Esophagus mucosa (tissue), 1 donor: ENCODE measurements at places on chromosomes 1 and 21. TPM values are rescaled to one million over a fixed set of nuclear protein-coding genes. Genes with fewer than 3 reads are reported as not detected.

The ODF2L gene
- total RNA-seq = 23.0 TPM

GRCh38 chr1:1054971-1055370 is 19.1 kb downstream of the RNF223 start:
- no peak for ATAC-seq

DNA sequence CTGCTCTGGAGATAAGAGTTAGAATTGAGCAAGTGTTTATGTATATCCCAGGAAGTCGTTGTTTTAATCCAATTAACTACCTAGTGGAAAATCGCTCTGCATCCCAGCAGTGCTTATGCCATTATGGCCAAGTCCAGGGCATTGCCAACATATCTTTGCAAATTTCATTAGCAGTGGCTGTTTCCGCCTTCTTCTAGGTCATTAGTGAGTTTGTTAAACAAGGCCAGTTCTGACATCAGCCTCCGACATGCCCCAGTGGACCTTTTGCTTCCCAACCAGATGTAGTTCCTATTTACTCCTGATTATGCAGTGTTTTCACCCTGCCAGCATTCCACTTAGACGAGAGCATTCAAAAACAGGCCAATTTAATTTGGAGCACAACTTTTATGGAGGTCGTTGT is 106.8 kb upstream of the FAM78B start:
- no peak for ATAC-seq

GRCh38 chr1:21734526-21734925 is 48.4 kb downstream of the USP48 start:
- no peak for ATAC-seq

DNA sequence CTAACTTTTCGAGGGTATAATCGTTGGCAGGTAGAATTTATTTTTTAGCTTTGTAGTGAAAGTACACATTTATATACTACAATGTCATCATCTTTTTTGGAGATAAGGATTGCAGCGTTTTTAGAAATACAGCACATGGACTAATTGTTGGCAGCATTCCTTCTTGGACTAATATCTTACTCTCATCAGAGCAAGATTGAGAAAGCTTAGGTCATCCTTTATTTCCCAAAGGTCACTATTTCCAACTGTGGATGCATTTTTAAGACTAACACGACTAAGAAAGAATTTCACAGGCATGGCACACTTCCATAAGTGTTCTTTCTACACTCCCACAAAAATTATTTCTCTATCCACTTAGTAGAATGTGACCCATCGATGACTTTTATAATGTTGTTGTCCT is 732.3 kb downstream of the NCAM2 start:
- ATAC-seq = no peak

DNA sequence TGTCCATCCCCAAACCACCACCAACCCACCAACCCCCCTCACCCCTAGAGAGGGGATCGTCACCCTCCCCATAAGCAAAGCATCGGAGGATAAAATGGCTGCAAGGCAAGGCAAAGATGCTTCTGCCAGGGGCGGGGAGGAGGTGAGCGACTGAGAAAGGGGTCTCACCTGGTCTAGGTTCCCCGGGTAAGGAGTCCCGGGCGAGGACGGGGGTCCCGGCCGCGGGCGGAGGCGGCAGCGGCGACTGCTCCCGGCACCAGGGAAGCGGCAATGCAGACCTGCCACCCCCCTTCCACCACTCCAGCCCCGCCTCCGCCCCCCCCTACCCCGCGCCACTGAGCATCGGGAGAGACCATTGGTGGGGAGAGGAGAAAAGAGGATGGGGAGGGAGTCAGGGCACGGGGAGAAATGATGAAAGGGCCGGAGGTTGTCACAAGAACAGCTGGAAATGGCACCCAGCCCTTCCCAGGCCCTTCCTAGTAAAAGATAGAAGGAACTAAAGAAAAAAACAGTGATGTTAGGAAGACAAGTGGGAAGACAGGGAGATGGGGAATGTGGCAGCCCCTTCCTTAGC is at the start of gene SV2A:
SV2A (minus strand) TSS at position 274 of the 574 bp plus-strand sequence. CDS start 4,004 bp downstream, outside the sequence.
- no peak for ATAC-seq

DNA sequence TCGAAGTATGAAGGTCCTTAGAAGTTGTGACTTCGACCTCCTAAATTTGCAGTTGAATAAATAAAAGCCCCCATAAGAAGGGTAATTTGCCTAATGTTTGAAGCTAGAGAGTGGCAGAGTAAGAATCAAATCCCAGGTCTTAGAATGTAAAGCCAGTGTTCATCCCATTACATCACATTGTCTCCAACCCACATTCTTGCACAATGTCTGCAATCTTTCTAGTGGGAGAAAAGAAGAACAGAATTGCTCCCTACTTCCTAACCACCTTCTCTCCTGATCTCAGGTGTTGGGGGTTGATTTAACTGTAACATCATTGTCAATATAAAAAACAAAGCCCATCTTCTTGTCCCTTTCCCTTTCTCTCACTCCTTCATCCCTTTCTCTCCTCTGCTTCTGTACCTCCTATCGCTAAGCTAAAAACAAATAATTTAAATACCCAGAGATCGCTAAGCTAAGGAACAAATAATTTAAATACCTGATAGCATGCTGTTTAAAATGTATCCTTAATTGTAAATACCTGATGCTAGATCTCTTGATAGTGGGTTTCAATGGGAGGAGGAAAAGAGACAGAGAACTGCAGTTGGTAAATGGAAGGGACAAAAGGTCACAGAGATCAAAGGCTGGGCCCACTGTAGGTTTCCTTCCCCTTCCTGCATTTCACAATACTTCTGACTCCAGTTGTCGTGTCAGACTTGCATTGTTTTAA is 32.1 kb upstream of the CCDC190 start:
- ATAC-seq = no peak

GRCh38 chr1:61083807-61084440 is 1.6 kb downstream of the NFIA start:
- ATAC-seq = no peak

- peak; percentile 48 for ATAC-seq
Measured at GRCh38 chr1:17630048-17630830, 90.7 kb downstream of the ARHGEF10L start.

- ATAC-seq = no peak
Measured at GRCh38 chr21:21204366-21204996, 206.3 kb downstream of the NCAM2 start.

DNA sequence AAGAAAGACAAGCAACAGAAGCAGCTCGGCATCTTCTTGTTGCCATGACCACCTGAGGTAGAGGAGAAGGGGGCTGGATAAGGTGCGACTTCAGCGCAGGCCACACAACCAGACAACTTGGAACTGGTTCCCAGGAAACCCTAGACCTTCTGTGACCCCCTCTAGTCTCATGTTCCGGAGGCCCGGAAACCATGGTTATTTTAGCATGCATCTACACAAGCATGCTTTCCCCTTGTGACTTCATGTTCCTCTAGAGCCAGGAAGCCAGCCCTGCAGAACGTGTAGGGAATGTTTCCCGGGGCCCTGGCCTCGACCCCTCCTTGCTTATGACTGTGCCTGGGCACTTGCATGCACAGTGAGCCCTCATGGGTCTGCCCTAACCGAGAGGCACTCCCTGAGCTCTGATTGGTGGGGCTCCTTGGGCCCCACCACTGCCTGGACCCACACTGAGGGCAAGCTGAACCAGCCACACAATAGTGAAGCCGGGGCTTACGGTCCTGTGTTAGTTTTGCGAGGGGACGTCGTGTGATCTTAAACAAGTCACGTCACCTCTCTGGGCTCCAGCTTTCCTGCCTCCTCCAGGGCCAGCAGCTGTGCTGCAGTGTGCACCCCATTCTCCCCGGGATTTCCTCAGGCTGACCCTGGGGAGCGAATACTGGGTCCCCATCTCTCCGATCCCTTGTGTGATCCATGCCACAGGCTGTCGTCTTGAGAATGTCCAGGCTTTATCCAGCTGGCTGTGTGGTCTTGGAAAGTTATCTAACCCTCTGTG is 12.0 kb upstream of the MX2 start:
- ATAC-seq = no peak

- ATAC-seq = peak; percentile 41
Measured at GRCh38 chr1:203263496-203263895, 34.0 kb upstream of the CHIT1 start.

GRCh38 chr1:7315946-7316345 is 455.1 kb upstream of the VAMP3 start:
- no peak for ATAC-seq

DNA sequence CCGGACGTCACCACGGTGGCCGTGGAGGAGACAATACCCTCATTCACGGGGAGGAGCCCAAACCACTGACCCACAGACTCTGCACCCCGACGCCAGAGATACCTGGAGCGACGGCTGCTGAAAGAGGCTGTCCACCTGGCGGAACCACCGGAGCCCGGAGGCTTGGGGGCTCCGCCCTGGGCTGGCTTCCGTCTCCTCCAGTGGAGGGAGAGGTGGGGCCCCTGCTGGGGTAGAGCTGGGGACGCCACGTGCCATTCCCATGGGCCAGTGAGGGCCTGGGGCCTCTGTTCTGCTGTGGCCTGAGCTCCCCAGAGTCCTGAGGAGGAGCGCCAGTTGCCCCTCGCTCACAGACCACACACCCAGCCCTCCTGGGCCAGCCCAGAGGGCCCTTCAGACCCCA is 7.0 kb downstream of the TNFRSF14 start:
- no peak for ATAC-seq

- peak; percentile 19 for ATAC-seq
Measured at GRCh38 chr1:111989531-111990025, at the start of gene KCND3. TSS of gene KCND3 (minus strand) at chr1:111989668.

DNA sequence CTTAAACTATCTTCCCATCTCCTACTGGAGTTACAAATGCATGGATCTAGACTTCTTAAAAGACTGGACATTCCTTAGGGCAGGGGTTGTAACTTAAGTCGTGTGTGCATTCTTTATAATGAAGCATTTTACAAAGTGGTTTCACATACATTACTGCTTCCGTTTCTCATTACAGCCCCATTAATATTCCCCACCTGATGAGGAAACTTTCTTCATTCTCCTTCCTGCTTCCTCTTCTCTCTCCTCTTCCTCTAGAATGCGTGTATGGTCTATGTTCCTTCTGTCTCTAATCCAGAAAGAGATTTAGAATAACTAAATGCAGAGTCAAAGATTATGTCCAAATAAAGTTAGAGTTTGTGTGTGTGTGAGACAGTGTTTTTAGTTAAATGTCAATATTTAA is 1.8 kb upstream of the CAP1 start:
- no peak for ATAC-seq
